Activated T-helper 1 cell treated with anti-CD3 and anti-CD28 coated beads, Interleukin-2, amount 50 U/mL, for 16 hours (primary cell): ENCODE measurements at places on chromosomes 11 and 22.

GRCh38 chr11:28461846-28462245, 353.7 kb downstream of the METTL15 start:
- no peak for DNase-seq

- no peak for DNase-seq
Observed at GRCh38 chr11:123299721-123300120, 104.7 kb upstream of the CLMP start.

DNA sequence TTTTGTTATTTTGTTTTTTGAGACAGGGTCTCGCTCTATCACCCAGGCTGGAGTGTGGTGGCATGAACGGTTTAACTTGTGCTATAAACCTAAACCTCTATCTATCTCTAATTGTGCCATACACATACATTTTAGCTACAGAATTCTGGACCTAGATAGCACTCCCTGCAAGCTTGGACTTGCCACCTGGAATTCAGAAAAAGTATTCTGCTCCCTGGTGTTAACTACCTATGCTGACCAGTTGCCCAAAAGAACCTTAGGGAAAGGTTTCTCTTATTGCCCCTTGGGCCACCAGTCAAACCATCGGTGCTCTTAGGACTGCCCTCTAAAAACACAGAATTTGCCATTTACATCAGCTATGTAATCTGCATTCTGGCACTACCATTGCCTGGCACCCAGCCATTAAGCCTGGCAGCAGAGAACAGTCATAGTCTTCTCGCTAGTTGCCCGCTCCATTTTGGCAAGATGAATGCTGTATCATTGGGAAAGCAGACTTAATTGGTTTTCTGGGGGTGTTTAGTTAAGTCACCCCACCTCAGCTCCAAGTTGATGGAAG, 55.3 kb downstream of the ETS1 start:
- no peak for DNase-seq

DNA sequence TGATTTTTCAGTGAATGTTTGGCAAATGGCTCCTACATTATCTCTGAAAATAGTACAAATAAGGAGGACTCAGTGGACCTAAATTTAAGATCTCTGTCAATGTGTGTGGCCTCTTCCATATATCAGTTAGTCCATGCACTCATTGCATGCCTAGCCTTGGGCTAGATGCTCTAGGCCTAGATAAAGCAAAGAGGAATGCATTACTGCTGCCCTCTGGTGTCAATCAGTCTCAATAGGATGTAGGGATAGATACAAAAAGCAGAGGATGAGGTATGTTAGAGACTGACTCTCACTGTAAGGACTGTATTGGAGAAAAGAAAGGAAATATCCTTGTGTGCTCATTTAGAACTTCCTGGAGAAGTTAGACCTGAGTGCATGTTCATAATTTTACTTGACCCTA, 42.0 kb downstream of the MS4A2 start:
- DNase-seq, result no peak

DNA sequence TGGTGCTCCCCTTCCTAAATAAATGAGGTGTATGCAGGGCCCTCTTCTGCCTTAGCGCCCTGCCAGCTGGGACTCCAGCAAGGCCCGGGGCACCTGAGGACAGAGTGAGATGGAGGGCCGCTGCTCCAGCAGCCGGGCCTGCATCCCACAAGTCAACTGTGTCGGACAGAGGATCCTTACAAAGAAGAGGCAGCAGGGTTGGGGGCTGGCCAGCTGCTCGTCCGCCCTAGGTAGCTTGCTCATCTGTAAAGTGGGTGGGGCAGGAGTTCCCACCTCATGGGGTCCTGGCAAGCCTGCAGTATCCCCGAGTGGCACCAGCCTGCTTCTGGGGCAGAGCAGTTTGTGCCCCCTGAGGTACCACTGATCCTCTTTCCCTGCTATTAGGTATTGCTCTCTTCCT, 7.6 kb downstream of the TMEM121B start:
- no peak for DNase-seq

DNA sequence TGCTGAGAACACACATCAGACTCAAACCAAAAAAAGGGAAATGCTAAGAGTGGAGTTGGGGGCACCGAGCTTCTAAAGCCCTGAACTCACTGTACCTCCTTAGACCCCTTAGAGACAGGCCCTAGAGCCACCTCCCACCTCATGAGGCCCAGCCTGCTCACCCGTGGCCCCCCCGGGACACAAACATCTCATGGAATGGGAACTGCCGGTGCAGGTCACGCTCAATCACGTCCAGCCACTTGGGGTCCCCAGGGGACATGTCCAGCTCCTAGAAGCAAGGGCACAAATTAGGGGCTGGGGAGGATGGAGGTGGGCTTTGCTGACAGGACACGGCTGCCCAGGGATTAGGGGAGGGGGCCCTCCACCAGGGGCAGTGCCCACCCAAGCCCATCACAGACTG, 6.3 kb upstream of the CASTOR1 start:
- no peak for DNase-seq

DNA sequence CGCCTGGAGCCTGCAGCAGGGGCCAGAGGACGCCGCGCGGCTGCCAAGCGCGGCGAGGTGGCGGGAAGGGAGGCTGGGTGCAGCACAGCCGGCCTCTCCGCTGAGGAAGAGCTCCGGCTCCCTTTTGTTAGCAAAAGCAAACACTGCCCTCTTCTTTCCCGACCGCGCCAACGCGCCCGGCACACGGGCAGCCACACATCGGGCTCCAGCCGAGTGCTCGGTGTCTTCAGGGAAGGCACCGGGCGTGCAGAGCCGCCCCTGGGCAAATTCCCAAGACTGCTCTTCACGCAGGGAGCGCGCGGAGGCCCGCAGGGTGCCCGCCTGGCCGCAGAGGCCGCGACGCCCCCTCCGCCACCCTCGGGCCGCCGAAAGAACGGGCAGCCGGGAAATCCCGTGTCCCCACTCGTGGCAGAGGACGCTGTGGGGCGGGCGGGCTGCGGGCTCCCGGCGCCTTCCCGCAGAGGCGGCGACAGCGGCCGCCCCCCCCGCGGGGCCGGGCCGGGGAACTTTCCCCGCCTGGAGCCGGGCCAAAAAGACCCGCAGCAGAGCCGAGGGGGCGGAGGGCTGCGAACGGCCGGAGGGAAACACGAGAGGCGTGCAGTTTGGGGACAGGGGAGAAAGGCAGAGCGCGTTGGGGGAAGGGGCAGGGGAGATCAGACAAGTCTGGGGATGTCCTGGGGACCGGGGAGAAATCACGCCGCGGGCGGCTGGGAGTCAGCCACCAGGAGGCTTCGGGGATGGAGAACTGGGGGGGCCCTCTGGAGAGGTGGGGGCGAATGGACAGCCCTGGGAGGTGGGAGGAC, 931 bp downstream of the CADM1 start:
- no peak for DNase-seq

GRCh38 chr22:46417769-46418168, 82.3 kb downstream of the TRMU start:
- no peak for DNase-seq
